ENCODE measurements at places on chromosomes 2 and 18. TPM values are rescaled to one million over a fixed set of nuclear protein-coding genes. Genes with fewer than 3 reads are reported as not detected.

DNA sequence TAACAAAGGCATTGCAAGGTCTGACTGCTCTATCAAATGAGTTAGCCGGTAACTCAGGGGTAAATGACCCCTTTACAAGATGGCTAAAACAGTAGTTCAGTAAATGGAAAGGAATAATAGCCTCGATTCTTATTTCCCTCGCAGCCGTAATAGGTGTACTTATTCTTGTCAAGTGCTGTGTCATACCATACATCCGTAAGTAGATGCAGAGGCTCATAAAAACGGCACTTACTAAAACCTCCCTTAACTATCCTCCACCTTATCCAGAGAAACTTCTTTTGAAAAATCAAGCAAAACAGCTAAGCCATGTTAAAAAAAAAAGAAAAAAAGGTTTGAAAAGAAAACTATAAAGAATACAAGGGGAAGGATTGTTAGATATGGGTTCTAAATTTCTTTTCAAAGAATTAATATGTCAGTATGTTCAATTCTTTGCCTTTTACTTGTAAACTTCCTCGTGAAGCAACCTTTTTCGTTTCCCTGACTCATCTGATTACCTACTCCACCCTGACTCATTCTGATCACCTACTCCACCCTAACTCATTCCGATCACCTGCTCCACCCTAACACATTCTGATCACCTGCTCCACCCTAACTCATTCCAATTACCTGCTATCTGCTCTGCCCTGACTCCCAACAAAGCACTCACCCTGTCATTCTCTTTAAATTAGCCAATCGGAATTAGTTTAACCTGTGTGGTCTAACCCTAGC lies 127.5 kb downstream of the SPAG16 start:
- no peaks in the 10 kb centered on the region for H3K27me3 ChIP-seq
- H3K36me3 ChIP-seq, result no peaks in the 10 kb centered on the region
- peaks cover 4% of the 10 kb centered on the region for H3K4me1 ChIP-seq
- no peak overlapping the region for H3K4me3 ChIP-seq
- DNase-seq, result no peak

GRCh38 chr2:38580115-38580636 lies 22.6 kb downstream of the HNRNPLL start:
- no peak for DNase-seq
- H3K36me3 ChIP-seq, result no peaks in the 10 kb centered on the region
- peaks cover 6% of the 10 kb centered on the region for H3K4me1 ChIP-seq
- H3K27me3 ChIP-seq, result no peaks in the 10 kb centered on the region
- no peak overlapping the region for H3K27ac ChIP-seq

DNA sequence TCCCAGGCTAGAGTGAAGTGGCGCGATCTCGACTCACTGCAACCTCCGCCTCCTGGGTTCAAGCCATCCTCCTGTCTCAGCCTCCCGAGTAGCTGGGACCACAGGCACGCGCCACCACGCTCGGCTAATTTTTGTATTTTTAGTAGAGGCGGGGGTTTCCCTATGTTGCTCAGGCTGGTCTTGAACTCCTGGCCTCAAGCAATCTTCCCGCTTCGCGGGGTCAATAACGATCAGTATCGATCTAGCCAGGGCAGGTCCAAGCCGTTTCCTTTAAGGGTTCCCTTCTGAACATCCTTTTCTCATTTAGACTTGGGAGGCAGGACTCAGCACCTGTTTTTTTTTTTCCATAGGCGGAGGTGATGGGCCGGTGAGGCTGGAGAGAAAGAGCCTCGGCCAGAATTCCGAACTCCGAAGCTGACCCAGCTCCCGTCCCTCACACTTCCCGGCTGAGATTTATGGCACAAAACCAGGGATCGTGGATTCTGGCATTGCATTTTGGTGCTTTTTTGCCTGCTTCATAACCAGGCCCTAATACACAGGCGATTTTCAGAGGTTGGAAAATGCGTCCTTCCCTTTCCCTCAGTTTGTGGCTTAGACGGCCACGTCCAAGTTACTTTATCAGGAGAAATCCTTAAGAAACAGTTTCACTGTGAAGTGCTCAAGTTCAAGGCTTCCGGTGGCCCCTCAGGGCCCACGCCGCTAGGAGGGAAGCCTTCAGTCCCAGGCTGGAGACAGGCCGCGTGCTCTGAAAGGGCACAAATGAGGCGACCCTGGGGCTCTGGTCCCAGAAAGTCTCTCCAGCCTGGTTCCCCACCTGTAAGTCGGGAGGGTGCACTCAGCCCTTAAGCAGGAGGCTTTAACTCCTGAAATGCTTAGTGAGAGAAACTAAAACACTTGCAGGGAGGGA lies 998 bp upstream of the SLC66A3 start:
- H3K36me3 ChIP-seq, result no peaks in the 10 kb centered on the region
- peaks cover 36% of the 10 kb centered on the region for H3K27me3 ChIP-seq
- H3K4me3 ChIP-seq, result peak overlapping the region; percentile 80
- H3K27ac ChIP-seq, result no peak overlapping the region

Gene WDSUB1
- total RNA-seq, result 4.9 TPM

Gene LGALSL
- total RNA-seq, result 29.1 TPM

GRCh38 chr2:112783187-112783714 lies 1.0 kb downstream of the IL1A start:
- H3K27ac ChIP-seq, result no peak overlapping the region
- no peaks in the 10 kb centered on the region for H3K36me3 ChIP-seq
- DNase-seq, result no peak
- H3K27me3 ChIP-seq, result no peaks in the 10 kb centered on the region
- H3K4me3 ChIP-seq, result no peak overlapping the region

DNA sequence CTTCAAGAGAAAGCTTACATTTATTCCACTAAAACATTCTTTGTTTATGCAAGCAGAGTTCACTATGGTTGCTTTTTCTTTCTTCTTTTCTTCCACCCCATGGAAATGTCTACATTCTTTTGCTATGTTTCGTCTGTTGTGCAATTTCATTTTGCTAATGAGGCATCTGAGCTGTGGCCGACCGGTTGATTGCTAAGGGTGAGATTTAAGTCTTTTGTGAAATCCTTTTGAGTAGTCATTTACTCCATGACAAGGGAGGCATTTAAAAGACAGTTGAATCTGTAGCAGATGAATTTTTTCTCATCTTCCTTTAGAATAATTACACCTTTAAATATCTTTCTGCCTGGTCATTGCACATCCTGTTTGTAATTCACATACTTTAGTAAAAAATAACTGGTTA lies 324.1 kb upstream of the THUMPD2 start:
- H3K27me3 ChIP-seq, result no peaks in the 10 kb centered on the region
- H3K36me3 ChIP-seq, result no peaks in the 10 kb centered on the region
- DNase-seq, result no peak
- no peak overlapping the region for H3K4me3 ChIP-seq
- H3K27ac ChIP-seq, result no peak overlapping the region

Gene MAP2
- total RNA-seq, result 123 TPM

DNA sequence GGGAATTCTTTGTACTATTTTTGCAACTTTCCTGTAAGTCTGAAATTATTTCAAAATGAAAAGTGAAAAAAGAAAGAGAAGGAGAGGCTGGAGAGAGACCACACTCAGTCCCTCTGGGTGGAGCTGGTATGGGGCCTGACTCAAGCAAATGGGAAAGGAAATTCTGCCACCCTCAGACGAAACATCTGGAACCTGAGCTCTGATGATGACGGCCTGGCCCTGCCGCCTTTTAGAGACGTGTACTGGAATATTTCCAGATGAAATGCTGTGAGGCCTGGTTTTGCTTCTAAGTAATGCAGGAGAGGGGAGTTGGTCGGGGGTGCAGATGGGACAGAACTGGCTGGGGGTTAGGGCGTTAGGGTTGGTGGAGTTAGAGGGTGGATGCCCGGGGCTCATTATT lies 57.4 kb upstream of the GLI2 start:
- no peaks in the 10 kb centered on the region for H3K36me3 ChIP-seq
- no peaks in the 10 kb centered on the region for H3K4me1 ChIP-seq
- no peak for DNase-seq
- H3K27me3 ChIP-seq, result peaks cover 50% of the 10 kb centered on the region
- H3K4me3 ChIP-seq, result no peak overlapping the region

Gene IL36G
- total RNA-seq, result not detected

DNA sequence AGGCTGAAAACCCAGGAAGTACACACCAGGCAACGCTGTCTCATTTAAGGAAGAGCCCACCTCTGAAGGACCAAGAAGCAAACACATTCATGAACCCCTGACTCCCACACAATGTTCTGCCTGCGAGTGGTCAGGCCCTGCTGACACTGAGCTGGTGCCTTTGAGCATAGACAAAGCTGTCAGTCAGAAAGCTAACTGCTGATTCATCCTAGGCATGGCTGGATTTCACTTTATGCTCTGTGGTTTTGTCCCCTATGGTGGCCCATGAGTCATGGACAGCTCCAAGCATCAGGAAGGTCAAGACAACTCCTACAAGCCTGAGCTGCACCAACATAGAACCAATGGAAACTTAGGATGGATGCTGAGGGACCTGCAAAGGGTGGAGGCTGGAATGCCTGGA lies 78.9 kb downstream of the UXS1 start:
- DNase-seq, result no peak
- peaks cover 18% of the 10 kb centered on the region for H3K36me3 ChIP-seq
- H3K4me1 ChIP-seq, result peaks cover 15% of the 10 kb centered on the region
- no peak overlapping the region for H3K4me3 ChIP-seq
- H3K27me3 ChIP-seq, result no peaks in the 10 kb centered on the region

Gene IL36A
- total RNA-seq, result not detected

Gene IL36B
- total RNA-seq, result not detected

Gene CD8A
- 0.54 TPM for total RNA-seq

Gene WDR35
- total RNA-seq, result 19.0 TPM

DNA sequence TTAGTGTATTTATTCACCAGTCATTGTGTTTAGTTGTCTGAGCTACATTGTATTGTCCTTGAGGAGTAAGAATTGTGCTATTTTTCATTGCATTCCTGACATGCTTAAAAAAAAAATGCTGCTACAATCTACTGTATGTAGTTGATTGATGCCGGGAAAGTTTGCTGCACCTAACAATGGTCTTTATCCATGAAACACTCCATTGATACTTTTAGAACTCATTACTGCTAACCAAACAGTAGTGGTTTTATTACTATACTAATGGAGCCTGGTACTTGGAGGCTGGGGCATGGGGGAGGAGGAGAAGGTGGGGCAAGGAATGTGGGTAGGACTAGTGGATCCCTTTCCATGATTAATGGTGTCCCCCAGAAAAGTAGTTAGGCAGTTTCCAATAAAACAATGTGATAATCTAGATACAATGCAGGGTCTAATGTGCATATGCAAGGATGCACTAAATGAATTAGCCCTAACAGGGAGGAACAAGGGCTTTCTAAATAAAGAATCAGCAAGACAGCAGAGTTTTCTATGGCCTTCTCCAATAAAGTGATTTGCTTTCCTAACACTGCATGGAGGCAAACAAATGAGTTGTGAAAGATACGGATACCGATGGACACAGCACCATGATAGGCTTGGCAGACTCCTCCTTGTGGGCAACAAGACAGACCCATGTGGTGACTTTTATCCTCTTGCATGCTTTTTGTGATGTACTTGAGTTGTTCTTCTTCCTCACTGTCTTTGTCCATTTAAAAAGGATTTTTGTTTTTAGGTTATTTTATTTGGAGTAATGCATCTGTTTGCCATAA lies 78.5 kb downstream of the FMNL2 start:
- H3K4me3 ChIP-seq, result no peak overlapping the region
- no peaks in the 10 kb centered on the region for H3K27me3 ChIP-seq

- H3K27ac ChIP-seq, result no peak overlapping the region
- no peak for DNase-seq
- H3K4me1 ChIP-seq, result peaks cover 54% of the 10 kb centered on the region
- H3K36me3 ChIP-seq, result peaks cover 8% of the 10 kb centered on the region
- no peak overlapping the region for H3K4me3 ChIP-seq
Observed at GRCh38 chr2:133640103-133640502, 71.8 kb upstream of the NCKAP5 start.

DNA sequence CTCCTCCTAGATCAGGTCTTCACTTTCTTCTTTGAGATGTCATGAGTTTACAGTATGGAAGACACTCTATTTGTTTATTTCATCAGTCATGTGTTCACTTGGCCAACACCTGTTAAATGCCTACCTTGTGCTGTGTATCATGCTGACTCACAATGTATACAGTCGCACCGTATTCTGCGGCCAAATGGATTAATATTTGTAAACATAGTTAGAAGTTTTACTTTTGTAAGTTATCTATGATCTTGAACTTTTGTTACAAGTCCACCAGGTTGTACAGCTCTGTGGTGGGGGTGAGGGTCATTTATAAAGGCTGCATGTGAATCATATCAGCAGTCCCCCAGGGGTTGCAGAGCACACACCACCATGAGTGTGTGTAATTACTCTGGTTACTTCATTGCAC lies 408.7 kb upstream of the NRP2 start:
- no peak for DNase-seq

DNA sequence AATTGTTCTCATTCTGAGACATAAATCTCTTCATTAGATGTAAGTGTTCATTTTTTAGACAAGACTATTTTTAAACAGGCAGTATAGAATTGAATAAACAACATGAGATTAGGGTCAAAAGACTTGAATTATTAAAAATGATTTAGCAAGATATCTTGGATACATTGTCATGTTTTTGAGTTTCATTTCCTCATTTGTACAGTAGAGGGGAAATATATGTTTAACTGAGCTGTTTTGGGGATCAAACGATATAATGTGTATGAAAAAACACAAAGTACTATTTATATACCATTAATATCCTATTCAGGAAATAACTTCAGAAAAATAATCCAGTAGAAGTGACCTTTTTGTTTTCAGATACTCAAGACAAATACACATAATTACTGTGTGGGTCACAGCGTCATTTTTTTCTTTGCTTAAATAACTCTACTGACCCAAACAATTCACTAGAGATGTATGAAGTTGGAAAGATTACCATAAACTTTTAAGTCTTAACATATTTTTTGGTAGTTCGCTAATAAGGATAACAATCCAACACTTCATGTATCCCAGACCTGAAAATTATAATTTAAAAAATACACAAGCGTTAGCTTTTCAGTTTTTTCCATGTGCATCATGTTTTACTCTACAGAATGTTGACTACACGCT lies 896 bp upstream of the ASXL3 start:
- no peak for DNase-seq
- H3K27ac ChIP-seq, result peak overlapping the region; percentile 100
- H3K4me1 ChIP-seq, result peaks cover 39% of the 10 kb centered on the region
- H3K4me3 ChIP-seq, result peak overlapping the region; percentile 99
- no peaks in the 10 kb centered on the region for H3K36me3 ChIP-seq
- peaks cover 8% of the 10 kb centered on the region for H3K27me3 ChIP-seq

DNA sequence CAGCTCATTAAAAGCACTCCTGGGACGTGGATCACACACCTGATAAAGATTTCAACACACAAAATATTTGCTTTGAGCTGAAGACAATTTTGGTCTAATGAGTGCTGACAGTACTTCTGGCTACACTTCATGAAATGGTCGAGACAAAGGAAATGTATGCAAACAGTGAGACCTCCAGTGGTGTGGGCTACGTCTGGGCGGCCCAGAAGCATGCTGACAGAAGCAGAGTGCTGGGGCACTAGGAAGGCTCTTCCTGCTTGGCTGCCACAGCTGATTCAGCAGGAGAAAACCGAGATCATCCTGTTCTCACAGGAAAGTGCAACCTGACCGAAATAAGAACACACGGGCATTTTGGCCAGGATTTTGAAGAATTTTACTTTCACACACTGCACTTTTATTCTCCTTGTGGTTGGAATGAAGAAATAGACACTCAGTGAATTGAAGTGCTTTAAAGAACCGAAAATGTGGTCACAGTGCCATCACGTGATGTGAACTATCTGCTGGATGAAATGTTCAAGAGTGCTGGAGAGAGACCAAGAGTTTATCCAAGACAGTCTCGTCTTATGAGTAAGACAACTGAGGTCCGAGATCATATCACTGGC lies 149.5 kb downstream of the CCBE1 start:
- H3K27ac ChIP-seq, result no peak overlapping the region
- H3K4me3 ChIP-seq, result no peak overlapping the region
- H3K27me3 ChIP-seq, result peaks cover 3% of the 10 kb centered on the region
- H3K36me3 ChIP-seq, result no peaks in the 10 kb centered on the region
- no peak for DNase-seq

Gene ANKRD30BL
- total RNA-seq, result not detected

Gene UGT1A3
- not detected for total RNA-seq

All from neural crest cell (in vitro differentiated cells).